ENCODE measurements at places on chromosomes 16 and 17.

DNA sequence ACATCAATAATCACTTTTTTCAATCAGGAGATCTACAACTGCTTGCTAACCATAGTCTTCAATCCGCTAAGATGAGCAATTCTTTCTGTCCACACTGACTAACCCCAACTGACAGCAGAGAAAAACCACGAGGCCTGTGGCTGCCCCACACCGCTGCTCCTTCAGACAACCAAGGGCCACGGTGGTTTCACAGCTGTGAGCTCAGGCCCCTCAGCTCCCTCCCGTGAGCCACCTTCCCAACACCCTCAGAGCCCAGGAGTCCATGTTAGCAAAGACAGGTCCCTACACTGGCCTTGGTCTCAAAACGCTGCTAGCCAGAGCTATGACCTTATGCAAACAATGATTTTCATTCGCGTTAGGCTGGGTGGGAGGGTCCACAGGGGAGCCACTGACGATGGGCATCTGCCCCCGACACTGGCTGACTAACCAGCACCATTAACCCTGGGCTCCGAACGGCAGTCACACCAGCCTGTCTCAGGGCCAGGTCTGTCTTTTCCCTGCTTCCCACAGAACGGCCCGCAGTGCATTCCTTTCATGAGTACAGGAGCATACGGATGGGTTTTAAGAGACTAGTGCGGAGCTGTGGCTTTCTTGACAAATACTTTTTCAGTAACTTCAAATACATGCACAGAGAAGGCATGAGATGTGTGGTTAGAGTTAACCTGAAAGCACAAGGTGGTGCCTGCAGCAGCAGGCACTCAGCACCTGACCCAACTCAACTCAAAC, 67.3 kb downstream of the ANKRD11 start:
- DNase-seq: no peak

- DNase-seq: no peak
Measured at GRCh38 chr17:64158831-64159590, 29.1 kb upstream of the ERN1 start.

- no peak for DNase-seq
Measured at GRCh38 chr17:28042721-28043291, 329 bp downstream of the NLK start.

DNA sequence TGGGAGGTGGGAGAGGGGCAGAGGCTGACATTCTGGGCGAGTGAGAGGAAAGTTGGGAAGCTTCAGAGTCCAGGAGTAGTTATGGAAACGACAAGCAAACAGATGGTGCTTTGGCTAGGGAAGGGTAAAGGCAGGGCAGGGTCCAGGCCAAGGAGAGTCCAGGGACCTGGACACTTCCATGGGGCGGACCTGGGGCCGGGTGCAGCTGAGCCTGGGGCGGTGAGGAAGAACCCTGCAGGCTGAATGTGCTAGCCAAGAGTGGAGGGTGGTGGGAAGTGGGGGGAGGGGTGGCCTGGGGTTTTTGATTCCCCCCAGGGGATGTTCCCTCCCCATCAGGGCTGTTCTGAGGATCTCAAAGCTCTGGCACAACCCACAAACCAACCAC, 2.6 kb downstream of the PPP1R9B start:
- no peak for DNase-seq

GRCh38 chr16:67936124-67936879, at the start of gene PSMB10:
PSMB10 (minus strand) TSS chr16:67936850; CDS start chr16:67936749, 101 bp downstream.
- no peak for DNase-seq

DNA sequence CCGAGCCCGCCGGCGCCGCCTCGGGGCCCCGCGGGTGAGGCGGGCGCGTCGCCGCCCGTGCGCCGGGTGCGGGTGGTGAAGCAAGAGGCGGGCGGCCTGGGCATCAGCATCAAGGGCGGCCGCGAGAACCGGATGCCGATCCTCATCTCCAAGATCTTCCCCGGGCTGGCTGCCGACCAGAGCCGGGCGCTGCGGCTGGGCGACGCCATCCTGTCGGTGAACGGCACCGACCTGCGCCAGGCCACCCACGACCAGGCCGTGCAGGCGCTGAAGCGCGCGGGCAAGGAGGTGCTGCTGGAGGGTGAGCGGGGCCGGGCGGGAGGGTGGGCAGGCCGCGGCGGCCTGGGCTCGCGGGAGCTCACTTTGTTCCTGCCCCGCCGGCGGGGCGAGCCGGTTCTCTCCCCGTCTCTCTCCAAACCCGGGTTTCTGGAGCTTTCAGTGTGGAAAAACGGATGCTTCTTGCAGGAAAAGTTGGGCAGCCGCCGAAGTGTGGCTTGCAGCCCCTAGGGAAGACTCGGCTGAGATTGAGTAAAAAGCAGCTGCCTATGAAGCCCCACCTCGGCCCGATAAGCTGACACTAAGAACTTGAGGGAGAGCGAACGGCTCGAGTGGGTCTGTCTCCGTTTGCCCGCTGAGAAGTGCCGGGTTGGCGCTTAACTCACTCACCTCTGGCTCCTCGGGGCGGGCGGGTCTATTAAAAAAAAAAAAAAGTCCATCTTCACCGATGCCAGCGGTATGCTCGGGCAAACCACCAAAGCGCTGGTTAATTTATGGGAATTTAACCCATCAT, 677 bp downstream of the SNTB2 start:
- DNase-seq: no peak

DNA sequence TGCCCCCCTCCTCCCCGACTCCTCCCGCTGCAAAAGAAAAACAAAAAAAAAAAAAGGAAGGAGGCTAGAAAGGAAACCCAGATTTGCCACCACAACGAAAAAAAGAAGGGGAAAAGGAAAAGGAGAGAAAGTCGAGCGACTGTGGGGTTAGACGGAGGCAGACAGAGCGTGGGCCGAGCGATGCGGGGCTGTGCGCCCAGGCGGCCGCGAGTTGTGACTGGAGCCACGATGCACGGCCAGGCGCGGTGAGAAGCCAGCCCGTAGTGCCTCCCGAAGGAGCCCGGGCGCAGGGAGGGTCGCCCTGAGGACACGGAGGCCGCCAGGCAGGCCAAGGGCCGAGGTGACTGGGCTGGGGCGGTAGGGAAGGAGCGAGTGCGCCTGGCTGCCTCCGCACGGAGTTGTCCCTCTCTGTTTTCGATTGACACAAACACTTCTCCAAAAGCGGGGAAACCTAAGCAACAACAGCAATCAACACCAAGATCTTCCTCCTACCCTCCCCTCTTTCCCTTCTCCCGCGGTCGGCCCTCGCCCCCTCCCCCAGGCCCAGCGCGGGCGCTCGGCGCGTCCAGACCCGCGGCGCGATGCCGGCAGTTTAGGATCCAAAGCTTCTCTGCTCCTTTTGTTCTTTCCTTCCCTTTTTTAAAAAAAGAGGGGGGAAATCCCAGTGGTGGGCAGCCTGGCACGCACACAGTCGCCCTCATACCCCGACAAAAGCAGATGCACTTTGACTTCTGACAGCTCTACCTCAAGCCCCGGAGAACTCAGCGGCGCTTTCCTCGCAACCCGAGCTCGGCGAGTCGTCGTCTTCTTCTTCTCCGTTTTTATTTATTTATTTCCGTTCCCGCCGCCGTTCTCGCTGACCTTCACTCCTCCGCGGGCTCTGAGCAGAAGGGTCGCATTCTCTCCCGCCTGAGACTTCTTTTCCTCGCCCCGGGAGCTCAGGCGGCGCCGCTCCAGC, at the start of gene LHX1:
LHX1 (plus strand) TSS at position 475 of the 958 bp plus-strand sequence. CDS start 723 bp downstream, outside the sequence.
- no peak for DNase-seq

- DNase-seq: no peak
Measured at GRCh38 chr17:73198201-73198929, 5.5 kb downstream of the COG1 start.

GRCh38 chr16:22188595-22189442, 17.3 kb upstream of the EEF2K start:
- no peak for DNase-seq

DNA sequence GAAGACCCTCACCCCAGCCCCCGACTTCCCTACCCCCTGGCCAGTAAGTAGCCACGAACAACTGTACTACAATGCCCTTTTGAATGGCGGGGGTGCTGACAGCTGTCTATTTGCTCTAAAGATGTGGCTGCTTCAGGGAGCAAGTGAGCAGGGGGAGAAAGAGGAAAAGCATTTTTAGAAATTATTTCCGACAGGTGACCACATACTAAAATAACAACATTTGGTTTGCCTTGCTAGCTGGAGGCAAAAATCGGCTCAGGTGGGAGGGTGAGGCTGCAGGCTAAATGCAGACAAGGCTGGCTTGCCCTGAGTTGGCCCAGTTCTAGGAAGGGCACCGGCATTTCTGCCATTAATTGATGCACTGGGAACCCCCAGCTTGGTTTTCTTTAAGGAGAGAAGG, 188.5 kb downstream of the XYLT1 start:
- DNase-seq: no peak

GRCh38 chr17:65742403-65743307, 181.2 kb upstream of the AXIN2 start:
- no peak for DNase-seq

- DNase-seq: no peak
Measured at GRCh38 chr17:51064061-51064735, 56.5 kb downstream of the SPAG9 start.

DNA sequence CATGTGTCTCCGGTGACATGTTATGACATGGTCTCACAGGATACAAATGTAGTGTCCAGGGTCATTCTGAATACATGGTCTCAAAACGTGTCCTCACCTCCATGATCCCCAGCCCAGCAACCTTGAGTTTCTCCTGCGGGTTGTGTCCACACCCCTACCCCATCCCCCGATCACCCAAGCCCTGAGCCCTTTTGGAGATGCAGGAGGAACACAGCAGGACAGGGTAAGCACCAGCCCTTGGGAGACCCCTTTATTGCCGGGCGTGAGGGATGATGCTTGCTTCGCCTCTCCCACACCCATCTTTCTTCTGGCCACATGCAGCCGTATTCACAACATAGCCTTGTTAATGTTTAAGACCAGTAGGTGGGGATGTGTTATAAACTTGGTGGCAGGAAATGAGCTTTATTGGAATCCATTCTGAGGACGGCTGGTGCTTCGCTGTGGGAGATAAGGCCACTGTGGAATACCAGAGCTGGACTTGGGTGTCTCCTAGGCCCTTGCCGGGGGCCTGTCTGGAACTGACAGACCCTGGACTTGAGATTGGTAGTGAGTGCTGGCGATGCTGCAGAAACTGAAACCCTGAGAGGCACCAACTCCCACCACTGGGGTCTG, 5.5 kb downstream of the TMEM132E start:
- no peak for DNase-seq

DNA sequence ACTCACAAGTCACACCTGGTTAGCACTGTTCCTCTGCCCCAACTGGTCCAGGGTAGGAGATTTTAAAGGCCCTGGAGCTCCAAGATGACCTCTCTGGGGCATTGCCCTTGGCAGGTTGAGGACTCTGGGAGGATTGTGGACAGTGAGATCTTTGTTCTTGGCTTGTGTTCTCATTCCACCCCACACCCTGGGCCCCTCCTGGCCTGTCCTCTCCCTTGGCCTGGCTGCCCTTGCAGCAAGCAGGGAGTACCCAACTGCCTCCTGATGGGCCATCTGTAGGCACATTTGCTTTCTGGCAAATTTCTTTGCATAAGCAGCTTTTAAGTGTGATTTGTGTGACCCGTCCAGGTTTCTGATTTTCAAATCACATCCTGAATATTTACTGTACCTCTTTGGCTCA, 239.6 kb downstream of the UTP18 start:
- no peak for DNase-seq

Measured in cortex of kidney (tissue), 1 donor.